ENCODE measurements at places on chromosomes 1 and 21.

DNA sequence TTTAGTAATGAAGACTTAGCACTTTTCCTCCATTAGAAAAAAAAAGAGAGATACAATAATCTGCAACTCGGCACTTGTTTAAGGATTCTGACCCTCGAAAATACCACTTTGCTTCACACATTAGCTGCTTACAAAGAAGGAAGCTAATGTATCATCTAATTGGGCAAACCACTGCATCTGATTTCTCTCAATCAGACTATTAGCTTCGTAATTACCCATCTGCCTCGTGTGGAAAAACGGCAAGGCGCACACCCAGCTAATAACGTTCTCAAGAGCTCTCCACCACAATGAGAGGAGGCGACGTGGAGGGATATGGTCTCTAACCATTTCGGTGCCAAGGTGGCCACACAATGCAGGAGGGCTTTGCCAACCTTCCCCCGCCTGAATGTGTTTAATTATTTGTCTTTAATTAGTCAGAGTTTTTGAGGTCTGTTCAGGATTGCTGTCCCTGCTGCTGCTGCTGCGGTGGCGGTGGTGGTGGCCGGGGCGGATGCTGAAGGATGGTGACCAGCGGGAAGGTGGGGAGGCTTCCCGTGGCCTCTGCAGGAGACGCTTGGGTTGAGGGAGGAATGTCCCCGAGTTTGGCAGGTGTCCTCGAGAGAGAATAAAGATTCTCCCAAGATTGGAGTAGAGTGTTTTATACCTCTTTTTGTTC, 374.5 kb downstream of the RPS6KC1 start:
- no peak for DNase-seq

DNA sequence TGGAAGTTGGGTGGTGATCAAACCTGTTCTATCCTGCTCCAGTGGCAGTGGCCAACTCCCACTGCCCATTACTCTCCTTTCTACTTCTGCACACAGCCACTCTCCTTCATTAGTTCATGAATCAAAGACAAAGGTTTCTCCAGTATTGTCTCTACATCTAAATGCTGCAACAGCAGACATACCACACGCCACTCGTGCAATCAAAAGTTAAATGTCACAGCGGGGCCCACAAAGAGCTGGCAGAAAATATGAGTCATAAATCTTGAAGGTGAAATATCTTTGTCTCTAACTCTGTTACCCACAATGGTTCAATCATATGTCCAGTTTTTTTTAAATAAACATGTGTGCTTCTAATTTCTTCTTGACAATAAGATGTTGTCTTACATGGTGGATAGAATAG, 13.3 kb downstream of the APCS start:
- no peak for DNase-seq

DNA sequence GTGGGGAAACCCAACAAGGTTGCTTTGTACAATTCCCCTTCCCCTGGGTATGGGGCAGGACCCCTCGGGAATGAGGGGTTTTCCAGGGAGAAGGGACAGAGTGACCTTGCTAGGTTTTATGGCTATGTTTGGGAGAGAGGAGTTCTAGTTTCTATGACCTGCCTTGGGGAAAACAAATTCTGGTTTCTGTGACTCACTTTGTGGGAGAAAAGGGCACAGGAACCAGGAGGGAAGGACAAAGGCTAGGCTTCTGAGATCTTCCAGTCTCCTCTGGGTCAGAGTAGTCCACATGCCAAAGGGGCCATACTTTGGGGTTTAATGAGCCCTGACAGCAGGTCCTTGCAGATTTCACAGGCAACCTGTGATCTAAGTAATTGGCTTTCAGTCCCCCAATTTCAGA, 5.5 kb upstream of the PTGER3 start:
- DNase-seq: no peak

DNA sequence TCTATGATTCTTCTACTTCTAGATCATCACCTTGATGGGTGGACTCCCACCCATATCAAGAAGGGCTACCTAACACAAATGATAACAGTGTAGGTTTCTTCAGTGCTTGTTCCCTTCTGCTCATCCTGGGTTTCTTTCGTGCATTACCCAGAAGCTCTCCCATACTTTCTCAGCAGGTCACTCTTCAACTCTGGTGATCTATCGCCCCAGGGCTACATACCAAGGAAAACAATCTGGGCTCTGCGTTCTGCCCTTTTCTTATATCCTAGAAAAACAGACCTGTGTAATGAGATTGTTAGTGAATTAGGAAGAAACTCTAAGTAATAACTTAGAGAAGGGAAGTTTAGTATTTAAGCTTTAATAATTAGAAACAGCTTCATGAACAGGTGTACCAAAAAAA, 370.6 kb upstream of the SPAG17 start:
- DNase-seq: no peak

DNA sequence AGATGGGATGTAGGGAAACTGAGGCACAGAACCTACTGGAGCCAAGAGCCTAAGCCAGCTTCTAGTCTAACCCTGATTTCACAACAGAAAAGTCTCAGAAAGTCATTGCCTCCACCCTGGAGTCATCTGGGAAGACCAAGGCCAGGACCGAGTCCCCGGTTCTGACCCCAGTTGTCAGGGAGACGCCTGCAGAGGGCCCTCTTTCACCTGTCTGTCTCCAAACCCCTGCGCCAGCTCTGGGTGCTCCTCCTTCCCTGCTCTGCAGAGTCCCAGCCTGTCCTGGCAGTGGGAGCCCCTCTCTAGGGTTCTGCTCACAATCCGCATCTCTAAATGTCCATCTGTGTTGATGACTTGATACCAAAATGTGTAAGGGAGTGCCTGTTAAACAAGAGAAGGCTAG, 149.7 kb downstream of the PGBD5 start:
- no peak for DNase-seq

GRCh38 chr1:206117151-206117948, at the start of gene AVPR1B:
AVPR1B (minus strand) TSS chr1:206117388; CDS start chr1:206116890, 498 bp downstream.
- no peak for DNase-seq

DNA sequence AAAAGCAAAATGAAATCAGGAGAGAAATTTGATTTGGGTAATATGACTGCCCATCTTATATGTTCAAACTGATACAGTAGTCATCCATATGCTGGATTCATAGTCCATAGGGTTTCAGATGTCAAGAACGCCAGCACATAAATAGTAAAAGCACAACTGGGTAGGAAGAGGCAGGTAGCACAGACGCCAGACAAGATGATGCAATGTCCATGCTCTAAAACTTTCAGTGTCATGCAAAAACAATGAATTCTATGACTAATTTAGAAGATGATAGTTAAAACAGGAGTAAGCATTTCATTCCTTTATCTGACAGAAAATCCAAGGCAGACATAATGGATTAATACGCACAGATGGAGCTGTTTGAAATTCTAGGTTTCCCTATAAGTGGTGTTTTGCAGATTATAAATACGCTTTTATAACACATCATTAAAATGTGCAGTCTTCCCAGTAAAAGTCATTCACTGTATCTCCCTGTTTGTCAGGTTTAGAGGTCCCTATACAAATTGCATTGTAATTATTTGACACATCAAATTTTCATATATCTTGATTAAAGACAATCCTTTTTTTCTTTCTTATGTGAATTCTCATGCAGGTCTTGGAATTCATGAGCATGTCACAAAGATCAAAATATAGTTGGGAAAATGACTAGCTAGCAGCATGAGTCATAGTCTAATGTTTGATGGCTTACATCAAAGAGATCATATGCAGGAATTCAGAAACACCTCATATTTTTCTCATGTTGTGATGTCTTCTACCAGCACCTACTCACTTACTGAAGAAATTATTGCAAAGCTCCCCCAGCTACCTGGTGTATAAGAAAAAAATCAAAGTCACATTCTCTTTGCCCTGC, 139.9 kb downstream of the DSCAM start:
- DNase-seq: no peak

GRCh38 chr1:19612530-19612929, 31.6 kb upstream of the NBL1 start:
- DNase-seq: no peak

DNA sequence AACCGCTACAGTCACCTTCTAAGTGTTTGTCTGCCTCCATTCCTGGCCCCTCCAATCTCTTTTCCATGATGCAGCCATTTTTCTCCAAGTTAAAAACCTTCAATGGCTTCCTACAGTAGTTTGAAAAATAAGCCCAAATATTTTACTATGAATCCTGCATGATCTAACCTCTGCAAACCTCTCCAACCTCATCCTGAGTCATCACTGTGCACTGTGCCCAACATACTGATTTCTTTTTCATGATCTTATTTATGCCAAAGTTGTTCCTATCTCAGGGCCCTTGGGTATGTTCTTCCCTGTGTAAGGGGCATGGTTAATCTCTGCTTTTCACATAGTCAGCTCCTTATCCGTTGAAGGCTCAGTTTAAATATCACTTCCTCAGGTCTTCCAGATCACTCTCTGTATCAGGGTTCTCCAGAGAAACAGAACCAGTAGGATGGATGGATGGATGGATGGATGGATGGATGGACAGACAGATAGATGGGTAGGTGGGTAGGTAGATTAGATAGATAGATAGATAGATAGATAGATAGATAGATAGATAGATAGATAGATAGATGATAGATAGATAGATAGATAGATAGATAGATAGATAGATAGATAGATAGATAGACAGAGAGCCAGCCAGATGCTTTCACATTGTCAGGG, 18.1 kb upstream of the PTPN14 start:
- no peak for DNase-seq

DNA sequence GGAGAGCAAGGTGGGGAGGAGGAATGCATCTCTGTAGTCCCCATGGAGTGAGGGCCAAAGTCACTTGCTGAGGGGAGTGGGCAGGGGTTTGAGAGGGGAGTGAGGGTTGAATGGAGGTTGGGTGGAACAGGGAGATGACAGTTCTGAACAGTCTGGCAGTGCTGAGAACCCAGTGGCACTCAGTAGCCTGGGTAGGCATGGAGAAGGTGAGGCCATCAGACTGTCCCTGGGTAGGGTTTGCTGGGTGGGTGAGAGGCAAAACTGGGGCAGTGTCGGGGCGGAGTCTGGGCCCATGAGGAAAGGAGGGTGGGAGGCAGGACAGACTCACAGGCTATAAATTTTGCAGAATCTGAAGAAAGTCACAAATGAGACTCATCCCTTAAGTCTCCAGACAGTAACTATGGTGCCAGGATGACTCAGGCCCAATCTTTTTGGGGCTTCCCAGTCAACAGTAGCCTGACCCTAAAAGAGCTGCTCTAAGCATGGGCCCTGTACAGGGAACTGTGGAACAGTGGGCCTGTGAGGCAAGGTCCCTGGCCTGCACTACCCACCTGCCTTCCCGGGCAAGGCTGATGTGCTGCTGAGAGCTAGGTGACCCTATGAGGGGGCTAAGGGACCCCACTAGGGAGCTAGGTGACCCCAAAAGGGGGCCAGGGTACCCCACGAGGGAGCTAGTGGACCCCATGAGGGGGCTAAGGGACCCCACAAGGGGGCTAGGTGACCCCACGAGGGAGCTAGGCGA, 51.0 kb upstream of the DMRTB1 start:
- DNase-seq: no peak

GRCh38 chr1:200405264-200405663, 4.6 kb downstream of the ZNF281 start:
- DNase-seq: no peak

DNA sequence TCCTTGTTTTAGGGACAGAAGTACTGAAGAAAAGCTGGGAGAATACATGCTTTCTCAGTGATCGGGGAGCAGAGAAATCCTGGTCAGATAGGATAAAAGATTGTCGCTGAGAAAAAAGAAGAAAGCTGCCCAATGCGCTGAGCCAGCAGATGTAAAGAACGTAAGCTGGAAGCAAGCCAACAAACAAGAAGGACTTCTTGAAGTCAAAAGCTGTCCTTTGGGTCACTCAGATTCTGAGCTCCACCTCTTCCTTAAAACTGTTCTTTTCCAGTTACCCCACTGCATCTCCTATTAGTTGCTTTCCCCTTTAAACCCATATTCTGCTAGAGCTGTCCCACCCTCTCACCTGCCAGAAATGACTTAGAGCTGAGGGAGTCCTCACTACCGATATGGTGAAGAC, 64.8 kb downstream of the GPR137B start:
- no peak for DNase-seq
